Activated CD4-positive, alpha-beta T cell treated with anti-CD3 and anti-CD28 coated beads, Interleukin-2, amount 50 U/mL, for 48 hours (primary cell): ENCODE measurements at places on chromosomes 6 and 20.

DNA sequence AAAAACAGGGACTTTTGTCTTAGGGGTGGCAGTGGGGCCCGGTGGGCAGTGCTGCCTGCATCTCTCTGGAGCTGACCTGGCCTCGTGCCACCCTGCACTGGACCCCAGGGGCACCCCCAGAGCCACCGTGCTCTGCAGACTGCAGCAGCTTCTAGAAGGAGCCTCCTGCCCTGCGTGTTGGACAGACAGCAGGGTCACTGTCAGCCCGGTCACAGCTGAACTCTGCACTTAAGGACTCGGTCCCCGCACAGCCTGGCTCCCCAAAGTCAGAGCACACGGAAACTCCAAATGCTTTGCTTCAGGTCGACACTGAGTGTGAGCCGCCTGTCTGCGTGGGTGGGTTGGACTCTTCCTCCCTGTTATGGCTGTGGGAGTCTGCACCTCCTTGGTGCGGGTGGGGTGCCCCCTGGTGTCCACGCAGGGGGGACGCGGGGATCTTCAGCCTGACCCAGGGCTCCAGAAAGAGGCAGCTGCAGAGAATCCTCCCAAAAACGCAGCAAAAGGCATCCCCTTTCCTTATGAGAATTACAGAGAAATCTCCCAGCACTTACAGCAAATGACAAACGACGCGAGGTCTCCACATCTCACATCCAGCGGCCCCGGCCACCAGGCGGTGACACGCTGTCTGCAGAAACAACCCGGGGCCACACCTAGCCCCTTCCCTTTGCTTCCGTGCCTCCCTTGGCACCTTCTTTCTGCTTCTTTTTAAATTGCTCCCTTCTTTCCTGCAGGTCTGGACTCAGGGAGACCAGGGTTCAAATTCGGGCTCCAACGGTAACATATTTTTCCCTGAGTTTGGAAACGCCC lies 36.3 kb upstream of the DACT2 start:
- DNase-seq: peak; percentile 38

- no peak for DNase-seq
Measured at GRCh38 chr20:24961384-24962181, 12.5 kb downstream of the CST7 start.

DNA sequence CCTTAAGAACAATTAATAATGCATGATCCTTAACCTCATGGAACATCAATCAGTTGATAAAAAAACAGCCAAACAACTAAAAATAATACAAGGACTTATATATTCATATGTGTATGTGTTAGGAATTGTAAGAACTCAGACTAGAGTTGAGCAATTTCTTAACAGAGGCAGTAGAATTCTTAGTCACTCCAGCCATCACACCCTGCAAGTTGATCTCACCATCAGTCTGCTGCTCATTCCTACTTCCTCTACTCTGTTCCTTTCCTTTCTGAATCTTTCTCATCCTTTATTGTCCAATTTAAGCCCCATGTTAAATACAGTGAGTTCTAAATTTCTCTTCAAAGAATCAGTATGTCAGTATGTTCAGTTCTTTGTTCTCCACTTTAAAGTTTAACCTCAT lies 2.6 kb downstream of the ZNF165 start:
- no peak for DNase-seq

GRCh38 chr6:138109042-138109997 lies 2.1 kb upstream of the PERP start:
- DNase-seq: peak; percentile 88

DNA sequence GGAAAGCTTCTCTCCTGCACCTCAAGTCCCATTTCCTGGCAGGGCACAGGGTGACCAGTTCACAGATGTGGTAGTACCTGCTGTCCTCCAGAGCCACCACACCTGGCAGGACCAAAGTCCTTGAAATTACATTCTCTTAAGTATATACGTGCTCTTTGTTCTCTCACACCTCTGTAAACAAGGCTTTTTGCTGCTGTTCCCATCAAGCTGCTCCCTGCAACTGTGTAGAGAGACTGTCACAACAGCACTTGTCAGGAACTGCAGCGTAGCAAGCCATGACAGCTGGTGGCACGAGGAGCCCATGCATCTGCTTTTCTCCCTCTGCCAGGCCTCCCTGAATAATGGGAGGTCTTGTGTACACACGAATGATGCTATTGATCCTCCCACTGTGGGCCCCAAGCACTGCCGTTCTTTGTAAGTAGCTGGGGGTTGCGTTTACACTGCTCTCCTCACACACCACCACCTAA lies 431.8 kb downstream of the CD83 start:
- no peak for DNase-seq

DNA sequence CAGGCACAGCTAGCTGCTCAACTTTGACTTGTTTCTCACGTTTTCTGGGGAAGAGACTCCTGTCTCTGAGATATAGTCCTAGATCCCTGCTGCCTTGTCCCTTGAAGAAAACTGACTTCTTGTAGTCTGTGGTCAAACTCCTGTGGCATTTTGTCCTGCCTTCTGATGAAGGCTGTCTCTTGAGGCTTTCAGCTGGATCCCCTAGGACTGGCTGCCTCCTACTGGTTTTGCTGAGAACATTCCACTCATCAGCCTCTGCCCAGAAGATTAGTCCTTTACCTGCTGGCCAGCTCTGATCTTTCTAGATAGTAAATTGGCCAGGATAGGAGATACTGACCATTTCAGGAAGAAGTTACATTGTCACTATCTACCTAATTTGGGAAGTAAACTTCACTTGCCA lies 71.9 kb upstream of the CNR1 start:
- DNase-seq: no peak

GRCh38 chr6:146311079-146311478 lies 232.6 kb upstream of the RAB32 start:
- DNase-seq: no peak

- peak; percentile 26 for DNase-seq
Measured at GRCh38 chr20:35001596-35002362, 46.1 kb downstream of the MYH7B start.
